RCC 7860 (cell line): ENCODE measurements at places on chromosomes 16 and 17.
A peak's percentile ranks its signal among the peaks of the same experiment; 100 is the strongest.

GRCh38 chr16:440627-441026 is 15.2 kb downstream of the RAB11FIP3 start:
- DNase-seq: no peak

GRCh38 chr17:33318241-33318640 is 25.1 kb upstream of the ASIC2 start:
- DNase-seq: no peak

DNA sequence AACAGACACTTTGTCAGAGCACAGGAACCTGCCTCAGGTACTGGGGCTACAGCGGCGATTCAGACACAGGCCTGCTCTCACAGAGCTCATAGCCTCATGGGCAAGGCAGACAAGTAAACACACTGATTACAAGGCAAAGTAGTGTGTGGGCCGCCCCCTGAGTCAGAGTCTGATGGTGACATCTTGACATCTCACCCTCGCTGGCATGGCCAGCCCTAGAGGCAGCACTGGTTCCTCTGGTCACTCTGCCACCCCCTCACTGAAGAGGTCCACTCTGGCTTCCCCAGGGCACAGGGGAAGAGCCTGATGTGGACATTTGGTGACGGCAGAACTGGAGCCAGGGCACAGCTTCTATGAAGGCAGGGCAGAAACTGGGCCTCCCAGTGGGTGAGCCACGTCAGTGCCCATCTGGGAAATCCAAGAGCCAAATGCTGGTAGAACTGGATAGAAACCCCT is 32.9 kb upstream of the TOB1 start:
- no peak for DNase-seq

- no peak for DNase-seq
Observed at GRCh38 chr16:11334831-11335404, 10.3 kb upstream of the RMI2 start.

- DNase-seq: peak; percentile 7
Observed at GRCh38 chr16:23448392-23448791, 4.6 kb downstream of the COG7 start.

DNA sequence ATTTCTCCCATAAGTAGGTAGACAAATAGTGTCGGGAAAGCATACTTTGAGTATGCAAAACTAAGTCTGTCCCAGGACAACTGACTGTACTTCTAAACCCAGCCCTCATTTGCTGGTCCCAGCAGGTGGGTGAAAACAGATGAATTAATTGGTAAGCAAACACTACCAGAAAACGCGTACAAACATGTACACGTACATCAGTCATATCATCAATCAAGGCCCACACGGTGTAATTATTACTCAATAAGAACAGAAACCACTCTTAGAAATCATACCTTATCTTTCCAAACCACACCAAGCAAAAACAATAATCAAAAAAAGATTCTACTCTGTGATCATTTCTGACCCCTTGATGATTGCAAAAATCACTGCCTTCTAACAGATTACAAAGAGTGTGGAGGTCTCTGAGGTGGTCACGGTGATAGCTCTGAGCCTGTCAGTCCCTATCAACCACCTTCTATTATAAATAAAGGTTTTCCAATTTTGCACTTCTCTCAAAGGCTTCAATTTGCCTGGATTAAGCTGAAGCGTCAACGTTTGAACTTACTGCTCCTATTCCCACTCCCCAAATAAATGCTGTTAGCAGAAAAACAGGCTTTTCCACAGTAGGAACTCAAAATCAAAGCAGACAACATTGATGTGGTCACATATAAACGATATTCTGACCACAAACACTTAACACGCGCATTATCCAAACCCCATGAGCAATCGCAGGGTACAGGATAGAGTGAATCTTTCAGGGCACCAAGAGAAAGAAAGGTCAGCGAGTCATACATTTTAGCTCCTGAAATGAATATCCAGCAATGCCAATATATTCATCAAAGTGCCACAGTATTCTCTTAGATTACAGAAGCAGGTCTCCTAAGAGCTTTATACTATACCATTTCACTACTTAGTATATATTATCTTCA is 211.9 kb downstream of the STX8 start:
- peak; percentile 62 for DNase-seq

DNA sequence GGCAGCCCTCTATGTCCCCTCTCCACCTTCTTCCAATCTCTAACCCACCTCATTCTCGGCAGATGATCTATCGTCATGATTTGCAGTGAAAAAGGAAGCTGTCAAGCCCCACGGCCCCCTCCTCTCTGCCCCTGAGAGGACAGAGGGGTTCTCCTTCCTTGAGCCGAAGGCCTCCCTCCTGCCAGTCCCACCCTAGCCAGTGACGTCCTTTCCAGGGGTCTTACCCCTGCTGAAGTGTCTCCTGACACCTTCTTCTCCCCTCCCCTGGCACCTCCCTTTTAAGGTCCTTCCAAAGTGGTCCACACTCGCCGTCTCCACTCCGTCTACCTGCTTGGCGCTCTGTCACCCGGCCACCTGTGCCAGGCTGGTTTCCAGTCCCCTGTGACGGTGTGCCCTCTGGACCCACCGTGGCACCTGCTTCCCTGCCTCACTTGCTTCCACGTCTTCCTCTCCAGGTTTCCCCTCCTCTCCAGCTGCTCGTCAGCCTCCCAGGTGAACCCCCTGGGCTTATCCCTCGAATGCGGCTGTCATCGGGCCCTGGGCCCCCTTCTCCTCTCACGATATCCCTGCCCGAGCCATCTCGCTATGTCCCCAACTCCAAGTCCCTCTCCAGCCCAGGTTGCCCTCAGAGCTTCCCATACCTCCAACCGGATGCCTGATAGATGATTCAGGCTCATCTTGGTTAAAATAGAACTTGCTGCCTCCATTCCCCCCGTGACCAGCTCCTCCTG is 5.7 kb downstream of the CCDC102A start:
- peak; percentile 15 for DNase-seq

DNA sequence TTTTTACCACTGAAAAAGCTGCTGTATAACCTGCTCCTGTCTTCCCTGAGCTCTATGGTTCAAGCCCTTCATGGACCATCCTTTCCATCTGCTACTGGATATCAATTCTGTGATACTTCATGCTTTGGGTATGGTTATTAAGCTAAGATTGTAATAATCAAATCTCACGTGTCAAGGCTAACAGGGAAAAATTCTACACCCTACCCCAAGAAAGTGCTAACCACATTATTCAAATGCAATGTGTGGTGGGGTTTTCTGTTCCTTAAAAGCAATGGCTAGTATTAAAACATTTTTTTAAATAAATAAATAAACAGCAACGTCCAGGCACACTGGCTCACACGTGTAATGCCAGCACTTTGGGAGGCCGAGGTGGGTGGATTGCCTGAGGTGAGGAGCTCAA is 65.9 kb downstream of the SPAG9 start:
- no peak for DNase-seq

- no peak for DNase-seq
Observed at GRCh38 chr17:21100636-21101035, 26.1 kb upstream of the DHRS7B start.

DNA sequence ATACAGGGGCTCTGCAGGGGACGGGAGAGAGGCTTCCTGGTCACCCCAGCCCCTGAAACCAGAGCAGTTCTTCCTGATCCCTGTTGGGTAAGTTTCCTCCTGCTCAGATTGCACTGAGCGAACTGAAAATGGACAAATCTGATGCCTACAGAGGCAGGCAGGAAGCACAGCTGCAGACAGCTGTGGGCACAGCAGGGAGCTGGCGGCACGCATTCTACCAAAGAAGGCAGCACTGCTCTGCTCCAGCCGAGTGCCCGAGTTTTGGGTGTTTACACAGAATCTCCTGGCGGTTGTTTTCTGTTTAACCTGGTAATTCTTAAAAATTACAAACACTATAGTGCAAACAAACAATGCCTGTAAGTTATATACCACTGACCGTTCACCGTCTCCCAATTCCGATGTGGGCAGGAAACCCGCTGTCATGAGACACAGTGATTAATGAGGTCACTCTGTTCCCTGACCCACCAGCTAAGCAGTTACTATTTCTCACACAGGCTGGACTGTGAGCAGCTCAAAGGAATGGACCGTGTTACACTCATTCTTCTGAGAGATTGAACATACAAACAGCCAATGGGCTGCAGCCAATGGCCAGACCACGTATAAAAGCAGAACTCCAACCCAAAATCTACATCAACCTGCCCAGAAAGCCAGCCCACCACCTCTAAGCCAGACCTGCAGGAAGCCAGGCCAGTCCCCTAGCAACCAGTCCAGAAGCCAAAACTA is 25.5 kb downstream of the NSMCE1 start:
- DNase-seq: peak; percentile 84

DNA sequence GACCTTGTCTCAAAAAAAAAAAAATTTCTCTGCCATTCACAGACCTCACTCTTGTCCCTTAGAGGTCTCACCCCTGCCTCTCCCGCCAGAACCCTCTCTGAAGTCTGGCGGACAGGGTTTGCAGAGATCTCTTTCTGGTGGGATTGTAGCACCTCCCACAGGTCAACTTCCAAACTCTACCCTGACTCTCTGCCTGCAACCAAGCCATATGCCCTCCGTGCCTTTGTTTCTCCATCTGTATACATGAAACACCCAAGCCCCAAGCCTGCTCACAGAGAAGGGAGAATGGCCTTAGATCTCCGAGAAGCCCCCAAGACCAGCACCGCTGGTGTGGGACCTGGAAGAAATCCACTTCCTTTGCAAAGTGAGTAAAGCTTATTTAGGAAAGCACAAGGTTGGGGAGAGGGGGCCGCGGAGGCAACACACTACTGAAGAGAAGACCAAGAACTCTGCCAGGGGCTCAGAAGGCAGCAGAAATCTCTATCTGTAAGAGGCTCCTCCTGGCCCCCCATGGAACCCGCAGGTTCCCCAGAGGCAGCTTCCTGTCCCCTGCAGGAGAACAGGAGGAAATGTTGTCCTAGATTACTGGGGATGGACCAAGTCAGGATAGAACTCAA is 219.9 kb downstream of the C16orf78 start:
- DNase-seq: no peak

- peak; percentile 58 for DNase-seq
Observed at GRCh38 chr17:77273397-77274085, 132.8 kb downstream of the SEC14L1 start.

GRCh38 chr16:1788095-1788707 is 5.3 kb downstream of the IGFALS start:
- no peak for DNase-seq

DNA sequence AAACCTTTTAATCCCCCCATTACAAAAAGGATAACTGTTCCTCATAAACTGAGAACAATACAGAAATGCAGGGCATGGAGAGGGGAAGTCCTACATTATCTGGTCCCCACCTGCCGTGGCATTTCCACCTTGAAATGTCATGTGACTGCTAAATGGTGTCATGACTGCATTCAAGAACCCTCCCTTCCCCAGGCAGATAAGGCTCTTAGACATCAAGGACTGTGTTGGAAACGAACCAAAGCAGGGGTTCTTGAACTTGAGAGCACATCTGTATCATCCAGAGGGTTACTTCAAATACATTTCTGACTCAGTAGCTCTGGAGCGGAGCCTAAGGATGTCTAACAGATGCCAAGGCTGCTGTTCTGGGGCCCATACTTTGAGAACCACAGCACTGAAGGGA is 18.4 kb downstream of the CMTM3 start:
- DNase-seq: no peak

- DNase-seq: no peak
Observed at GRCh38 chr17:35467824-35468223, 19.3 kb upstream of the SLFN13 start.

DNA sequence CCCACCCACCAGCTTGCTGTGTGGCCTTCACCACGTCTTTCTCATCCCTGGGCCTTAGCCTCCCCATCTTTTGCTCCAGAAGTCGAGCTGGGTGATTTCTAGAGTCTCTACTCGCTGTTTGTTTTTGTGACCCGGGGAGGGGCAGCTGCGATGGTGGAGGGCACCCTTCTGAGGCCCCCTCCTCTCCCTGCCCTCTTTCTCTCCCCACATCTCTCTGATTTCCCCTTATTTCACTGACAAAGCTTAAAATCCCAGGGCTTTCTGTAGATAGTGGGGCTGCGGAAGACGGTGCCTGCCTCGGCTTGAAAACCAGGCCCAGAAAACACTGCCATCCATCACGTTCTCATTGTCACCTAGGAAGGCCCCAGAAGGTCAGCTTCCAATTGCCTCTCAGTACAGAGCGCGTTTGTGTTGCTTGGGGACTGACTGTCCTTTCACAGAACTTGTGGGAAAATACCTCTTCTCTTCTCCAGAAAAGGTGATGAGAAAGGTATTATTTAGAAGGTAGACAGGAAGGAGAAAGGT is 95.1 kb downstream of the NTN1 start:
- DNase-seq: no peak

DNA sequence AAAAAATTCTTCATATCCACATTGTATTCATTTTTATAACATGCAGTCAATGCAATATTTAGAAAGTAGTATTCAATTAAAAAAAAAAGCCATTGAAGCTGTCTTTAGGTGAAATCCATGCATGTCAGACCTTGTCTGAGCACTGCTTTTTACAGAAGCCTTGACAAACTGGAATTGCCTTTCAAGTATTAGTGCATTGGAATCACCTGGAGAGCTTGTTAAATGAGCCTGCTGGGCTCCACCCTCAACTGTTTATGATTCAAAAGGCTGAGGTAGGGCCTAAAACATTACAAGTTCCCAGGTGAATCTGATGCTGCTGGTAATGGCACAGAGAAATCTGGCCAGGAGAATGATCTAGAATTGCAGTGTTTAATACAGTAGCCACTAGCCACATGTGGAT is 85.8 kb downstream of the HIC1 start:
- DNase-seq: no peak

DNA sequence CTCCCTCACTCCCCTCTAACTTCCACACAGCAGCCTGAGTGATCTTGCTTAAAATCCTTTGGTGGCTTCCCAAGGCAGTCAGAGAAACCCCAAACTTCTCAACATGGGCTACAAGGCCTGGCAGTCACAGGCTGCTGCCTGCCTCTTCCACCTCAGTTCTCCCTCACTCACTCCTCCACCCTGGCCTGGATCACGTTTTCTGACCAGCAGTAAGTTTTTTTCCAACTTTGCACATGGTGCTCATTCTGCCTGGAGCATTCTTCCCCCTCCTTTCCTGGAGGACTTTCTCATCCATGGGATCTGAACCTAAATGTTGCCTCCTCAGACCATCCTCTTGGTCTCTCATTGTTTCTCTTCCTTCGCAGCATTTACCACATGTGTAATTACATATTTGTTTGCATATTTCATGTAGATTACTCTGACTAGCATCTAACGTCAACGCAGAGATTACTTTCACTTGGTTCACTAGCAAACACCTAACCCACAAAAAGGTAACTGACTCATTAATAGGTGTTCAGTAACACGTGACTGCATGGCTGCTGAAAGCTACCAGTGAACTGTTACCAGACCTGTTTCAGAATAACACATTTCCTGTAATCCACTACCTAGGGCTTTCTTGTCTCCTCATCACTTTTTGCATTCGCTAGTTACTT is 17.1 kb downstream of the GNA13 start:
- DNase-seq: no peak

- DNase-seq: no peak
Observed at GRCh38 chr17:80396157-80397033, 18.6 kb upstream of the ENDOV start.

DNA sequence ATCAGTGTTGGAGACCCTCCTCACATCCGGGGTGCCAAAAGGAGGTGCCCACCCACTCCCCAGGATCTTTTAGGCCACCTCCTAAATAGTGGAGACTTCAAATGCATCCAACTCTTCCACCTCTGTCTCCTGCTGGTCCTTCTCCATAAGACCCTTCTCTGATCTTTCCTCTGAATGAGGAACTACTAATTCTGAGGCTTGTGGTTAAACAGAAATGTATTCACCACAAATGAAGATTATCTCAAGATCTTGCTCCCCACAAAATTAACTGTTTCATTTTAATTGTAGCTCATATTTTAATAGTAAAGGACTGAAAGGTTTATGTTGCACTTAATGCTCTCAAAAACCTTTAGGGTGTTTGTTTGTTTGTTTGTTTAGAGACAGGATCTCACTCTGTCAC is 34.1 kb downstream of the TLE7 start:
- DNase-seq: no peak
